Sciatic nerve (tissue), 2 donors: ENCODE measurements at places on chromosomes 3 and 15. TPM values are rescaled to one million over a fixed set of nuclear protein-coding genes. Genes with fewer than 3 reads are reported as not detected.

The ACP3 gene
- 2.9 TPM for total RNA-seq

- DNase-seq: no peak
These were observed 68.9 kb downstream of the THBS1 start for GRCh38 chr15:39649757-39650156.

DNA sequence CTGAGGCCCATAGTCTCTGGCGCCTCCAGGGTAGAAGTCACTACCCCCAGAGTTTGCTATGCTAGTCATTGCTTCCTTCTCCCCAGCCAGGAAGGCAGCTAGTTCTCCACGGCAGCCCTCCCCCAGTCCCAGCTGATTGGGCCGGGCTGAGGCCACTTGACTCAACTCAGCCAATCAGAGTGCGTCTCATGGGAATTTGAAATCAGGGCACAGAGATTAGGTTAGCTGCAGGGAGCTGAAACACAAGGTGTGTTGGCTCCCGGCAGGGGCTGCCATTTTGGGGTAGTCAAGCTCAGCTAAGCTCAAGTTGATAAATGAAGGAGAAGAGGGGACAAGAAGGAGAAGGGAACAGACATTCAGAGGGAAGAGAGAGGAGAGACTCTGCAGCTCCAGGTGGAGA lies 32.8 kb downstream of the LINGO1 start:
- no peak for DNase-seq

DNA sequence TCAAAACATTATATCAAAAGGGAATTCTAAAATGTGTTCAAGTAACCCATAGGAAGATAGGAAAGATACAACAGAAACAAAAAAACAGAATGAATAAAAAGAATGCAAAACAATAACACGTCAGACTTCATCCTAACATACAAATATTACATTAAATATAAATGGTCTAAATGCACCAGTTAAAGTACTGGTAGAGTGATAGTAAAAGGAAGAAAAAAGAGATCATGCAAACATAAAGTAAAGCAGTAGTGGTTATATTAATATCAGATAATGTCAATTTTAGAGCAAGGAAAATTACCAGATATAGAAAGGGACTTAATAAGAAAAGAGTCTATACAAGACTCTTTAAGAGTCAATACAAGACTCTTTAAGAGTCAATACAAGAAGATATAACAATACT lies 755.7 kb downstream of the MCTP2 start:
- DNase-seq: no peak
